ENCODE measurements at places on chromosomes 3 and 15.

DNA sequence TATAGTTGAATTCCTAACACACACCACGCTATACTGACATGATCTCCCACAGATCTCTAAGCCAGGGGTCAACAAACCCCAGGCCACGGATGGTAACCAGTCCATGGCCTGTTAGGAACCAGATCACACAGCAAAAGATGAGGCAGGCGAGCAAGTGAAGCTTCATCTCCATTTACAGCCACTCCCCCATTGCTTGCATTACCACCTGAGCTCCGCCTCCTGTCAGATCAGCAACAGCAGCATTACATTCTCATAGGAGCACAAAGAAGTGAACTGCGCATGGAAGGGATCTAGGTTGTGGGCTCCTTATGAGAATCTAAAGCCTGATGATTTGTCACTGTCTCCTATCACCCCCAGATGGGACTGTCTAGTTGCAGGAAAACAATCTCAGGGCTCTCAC lies 2.7 kb downstream of the PDCD7 start:
- no peak for DNase-seq

- no peak for DNase-seq
These were observed 398.1 kb downstream of the NSUN3 start for GRCh38 chr3:94460931-94461330.

GRCh38 chr3:32438596-32439344 lies 47.1 kb downstream of the CMTM7 start:
- DNase-seq = no peak

GRCh38 chr15:38470816-38471215 lies 16.9 kb downstream of the FAM98B start:
- DNase-seq = no peak

- DNase-seq = no peak
These were observed 501.3 kb upstream of the TPRG1 start for GRCh38 chr3:188670446-188670845.

DNA sequence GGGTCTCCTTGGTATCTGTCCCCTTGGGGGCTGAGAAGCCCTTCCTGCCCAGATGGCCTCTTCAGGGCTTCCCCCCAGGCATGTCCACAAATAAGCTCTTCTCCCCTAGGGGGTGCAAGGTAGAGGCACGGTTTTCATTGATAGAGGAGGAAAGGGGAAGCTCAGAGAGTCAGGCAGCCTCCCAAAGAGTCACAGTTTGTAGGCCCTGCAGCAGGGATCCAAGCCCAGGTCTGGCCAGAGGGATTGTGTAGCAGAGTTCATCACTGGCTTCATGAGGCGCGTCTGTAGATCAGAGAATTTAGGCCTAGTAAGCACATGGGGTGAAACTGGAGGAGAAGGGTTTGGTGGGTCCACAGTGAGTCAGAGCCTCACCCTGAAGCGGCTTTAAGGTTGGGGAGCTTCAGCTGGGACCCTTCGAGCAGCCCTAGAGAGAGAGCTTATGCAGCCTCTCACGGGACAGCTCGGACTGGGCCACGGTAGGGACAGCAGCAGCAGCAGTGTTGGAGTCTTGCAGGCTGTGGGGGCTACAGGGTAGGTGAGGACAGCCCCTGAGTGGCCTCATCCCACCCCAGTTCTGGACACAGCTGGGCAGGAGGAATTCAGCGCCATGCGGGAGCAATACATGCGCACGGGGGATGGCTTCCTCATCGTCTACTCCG lies 37.5 kb upstream of the ESYT3 start:
- no peak for DNase-seq

DNA sequence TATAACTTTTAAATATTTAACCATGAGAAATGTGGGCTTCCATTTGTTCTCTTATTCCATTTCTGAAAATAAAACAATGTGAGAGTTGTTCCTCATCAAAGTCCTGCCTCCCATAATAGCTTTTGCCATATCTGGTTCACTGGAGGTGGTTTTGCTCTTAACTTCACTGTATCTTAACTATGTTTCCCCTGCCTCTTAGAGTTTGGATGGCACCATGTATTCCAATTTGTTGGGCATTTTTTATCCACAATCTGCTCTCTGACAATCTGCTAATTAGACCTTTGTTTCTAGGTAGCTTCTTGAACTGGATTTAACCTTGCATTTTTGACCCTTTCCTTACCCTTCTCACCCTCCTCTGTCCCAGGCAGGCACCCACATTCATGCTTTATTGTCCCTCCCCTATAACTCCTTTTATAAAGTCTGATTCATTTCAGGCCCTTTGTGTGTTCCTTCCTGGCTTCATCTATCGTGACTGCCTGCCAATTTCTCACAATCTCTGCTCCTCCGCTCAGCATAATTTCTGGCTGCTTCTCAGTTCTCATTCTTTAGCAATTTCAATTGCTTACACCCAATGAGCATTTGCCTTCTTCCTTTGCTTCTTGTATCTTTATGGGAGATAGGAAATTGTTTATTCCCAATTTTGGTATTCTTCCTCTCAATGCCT lies 144.2 kb upstream of the ARHGEF26 start:
- no peak for DNase-seq

DNA sequence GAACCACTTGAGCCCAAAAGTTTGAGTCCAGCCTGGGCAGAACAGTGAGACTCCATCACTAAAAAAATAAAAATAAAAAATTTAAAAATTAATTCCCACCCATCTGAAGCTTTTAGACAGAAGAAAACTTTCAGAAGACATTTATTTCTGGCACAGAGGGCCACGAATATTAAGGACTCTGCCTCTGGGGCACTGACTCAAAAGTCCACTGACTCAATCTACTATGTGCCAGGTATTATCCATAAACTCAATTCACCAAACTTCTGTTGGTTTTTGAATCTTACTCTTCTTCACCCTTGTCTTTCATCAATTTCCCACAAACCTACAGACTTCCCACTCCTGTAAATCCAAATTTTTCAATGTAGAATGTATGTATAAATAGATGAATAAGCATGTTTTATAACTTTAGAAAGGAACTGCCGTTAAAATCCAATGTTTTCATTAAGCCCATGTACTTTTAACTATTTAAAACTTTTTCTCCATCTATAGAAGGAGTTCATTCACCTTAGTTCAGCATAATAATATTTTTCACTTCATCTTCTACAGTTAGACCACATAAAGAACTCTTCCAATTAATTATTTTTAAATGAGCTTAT lies 19.9 kb downstream of the ATP13A3 start:
- DNase-seq = no peak

All from stimulated activated CD4-positive, alpha-beta T cell treated with anti-CD3 and anti-CD28 coated beads, Interleukin-12 subunit alpha, Interleukin-12 subunit beta, amount 100 ng/mL, for 24 hours (primary cell).